ENCODE measurements at places on chromosomes 13 and 19.

GRCh38 chr19:30479231-30479630, 107.0 kb downstream of the ZNF536 start:
- DNase-seq = no peak

- no peak for DNase-seq
Observed at GRCh38 chr13:69619651-69620050, 488.0 kb upstream of the ATXN8OS start.

- DNase-seq = peak; percentile 17
Observed at GRCh38 chr13:80161219-80161618, 179.7 kb downstream of the SPRY2 start.

DNA sequence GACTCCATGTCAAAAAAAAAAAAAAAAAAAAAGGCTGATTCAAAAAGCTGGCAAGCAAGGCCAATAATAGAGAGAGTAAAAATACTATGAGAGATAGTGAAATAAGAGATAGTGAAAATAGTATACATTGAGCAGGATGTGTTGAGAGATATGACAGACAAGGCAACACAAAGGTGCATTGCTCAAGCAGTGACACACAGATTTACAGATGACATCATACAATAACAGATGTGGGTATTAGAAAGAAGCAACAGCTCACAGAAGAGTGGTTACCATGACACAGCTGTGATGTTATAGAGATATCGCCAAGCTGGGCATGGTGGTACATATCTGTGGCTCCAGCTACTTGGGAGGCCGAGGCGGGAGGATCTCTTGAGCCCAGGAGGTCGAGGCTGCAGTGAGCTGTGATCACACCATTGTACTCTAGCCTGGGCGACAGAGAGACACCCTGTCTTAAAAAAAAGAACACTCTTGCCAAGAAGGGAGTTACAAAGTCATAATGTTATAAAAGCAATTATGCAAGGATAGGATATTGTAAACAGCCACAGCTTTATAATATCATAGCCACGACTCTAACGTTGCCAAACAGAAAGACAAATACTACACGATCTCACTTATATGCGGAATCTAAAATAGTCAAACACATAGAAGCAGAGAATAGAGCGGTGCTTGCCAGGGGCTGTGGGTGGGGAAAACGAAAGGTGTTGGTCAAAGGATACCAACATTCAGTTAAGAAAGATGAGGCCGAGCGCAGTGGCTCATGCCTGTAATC, 10.3 kb downstream of the TNFSF9 start:
- DNase-seq = peak; percentile 68

GRCh38 chr13:52447354-52447753, 3.1 kb downstream of the VPS36 start:
- DNase-seq = no peak

DNA sequence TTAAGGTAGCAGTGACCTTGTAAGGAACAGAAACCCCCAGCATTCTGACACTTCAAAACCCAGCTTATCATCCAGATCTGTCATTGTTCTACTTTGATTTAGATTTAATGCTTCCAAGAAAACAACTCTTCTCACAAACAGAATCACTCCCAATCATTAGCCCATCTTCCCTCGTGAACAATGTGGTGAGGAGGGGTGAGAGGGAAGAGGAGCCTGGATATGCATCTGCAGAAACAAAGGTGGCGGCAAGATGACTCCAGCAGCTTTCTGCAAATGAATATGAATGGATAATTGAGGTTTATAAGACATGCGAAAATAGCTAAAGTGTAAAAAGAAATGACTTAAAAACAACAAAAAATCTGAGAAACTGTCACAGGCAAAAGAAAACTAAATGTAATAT, 859.9 kb upstream of the SLC10A2 start:
- no peak for DNase-seq

DNA sequence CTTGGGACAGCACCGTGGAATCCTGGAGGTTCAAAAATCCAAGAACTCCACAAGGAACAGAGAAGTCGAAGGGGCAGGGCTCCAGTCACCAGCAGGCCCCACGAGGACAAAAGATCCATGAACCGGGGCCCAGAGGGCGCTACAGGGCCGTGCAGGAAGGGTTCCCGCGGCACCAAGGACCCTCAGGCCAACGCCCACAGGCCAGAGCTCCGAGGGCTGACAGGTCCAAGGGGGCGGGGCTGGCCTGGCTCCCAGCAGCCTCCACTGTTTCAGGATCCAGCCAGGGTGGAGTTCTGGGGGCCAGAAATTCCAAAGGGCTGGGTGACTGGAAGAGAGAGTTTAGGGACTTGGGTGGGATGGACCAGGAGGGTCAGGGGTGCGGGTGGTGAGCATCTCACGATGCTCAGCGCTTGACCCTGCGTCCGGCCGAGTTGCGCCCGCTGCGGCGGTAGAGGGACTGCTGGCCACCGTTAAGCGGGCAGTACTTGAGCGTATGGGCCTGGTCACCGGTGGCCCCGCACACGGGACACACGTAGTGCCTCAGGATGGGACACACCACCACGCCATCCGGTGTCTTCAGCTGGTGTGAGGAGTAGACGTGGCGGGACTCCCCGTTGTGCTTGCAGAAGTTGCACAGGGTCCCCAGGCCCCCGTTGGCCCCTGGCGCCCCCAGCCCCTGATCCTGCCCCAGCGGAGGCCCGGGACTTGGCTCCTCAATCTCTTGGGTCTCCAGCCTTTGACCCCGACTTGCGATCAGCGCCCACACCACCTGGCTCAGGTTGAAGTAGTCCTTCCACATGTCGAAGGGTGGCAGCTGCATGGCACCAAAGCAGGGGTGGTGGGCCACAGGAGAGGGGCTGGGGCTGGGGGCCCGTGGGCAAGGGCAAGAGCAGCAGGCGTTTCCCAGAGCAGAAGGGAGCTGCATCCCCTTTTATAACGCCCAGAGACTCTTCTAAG, at the start of gene NANOS2:
TSS of gene NANOS2 (minus strand) at position 905 of the 957 bp plus-strand sequence. CDS start at position 820, 85 bp downstream.
- DNase-seq = no peak
